ENCODE measurements at places on chromosomes 2 and 18.
A peak's percentile ranks its signal among the peaks of the same experiment; 100 is the strongest.

GRCh38 chr2:239252393-239252792, 148.4 kb downstream of the HDAC4 start:
- DNase-seq = no peak

GRCh38 chr2:176709149-176709951, 440.1 kb downstream of the MTX2 start:
- no peak for DNase-seq

DNA sequence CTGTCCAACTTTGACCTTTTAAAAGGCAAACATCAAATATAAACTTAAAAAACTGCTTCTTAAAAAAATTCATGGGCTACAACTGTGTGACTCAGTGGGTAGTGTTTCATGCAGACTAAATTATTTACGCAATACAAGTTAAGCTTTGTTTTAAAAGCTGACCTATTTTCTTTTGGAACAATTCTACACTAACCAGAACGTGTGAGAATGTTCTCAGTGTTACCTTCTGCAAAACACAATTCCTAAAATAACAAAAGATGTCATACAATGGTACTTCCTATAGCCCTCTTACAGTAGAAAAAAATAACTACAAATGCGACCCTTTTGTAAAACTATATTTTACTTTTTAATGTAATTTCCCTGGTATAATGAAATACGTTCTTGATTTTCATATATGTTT, 793.8 kb upstream of the FSHR start:
- no peak for DNase-seq

GRCh38 chr2:195367809-195368208, 289.2 kb upstream of the SLC39A10 start:
- DNase-seq = no peak

DNA sequence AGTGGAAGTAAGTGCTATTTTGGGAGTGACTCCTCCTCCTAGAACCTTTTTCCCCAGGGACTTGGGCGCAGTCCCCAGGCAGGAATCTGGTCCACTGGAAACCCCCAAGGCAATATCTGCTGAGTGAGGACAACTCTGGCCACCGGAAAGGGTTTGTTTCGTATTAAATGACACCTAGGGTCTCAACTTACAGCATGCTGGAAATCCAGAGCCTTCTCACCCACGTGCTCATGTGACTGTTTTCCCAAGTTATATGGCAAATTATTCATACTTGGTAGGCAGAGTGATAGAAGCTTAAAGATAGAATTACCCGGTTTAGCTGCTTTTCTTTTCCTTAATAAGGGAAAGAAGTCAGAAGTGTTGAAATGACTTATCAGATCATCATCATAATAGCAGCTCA, 436.9 kb upstream of the SPRED2 start:
- DNase-seq = no peak

GRCh38 chr2:100869120-100869519, 49.2 kb downstream of the NPAS2 start:
- no peak for DNase-seq

- DNase-seq = no peak
Measured at GRCh38 chr2:159989249-159989648, 73.2 kb downstream of the PLA2R1 start.

- no peak for DNase-seq
Measured at GRCh38 chr18:39788383-39788782, 2166.7 kb upstream of the PIK3C3 start.

DNA sequence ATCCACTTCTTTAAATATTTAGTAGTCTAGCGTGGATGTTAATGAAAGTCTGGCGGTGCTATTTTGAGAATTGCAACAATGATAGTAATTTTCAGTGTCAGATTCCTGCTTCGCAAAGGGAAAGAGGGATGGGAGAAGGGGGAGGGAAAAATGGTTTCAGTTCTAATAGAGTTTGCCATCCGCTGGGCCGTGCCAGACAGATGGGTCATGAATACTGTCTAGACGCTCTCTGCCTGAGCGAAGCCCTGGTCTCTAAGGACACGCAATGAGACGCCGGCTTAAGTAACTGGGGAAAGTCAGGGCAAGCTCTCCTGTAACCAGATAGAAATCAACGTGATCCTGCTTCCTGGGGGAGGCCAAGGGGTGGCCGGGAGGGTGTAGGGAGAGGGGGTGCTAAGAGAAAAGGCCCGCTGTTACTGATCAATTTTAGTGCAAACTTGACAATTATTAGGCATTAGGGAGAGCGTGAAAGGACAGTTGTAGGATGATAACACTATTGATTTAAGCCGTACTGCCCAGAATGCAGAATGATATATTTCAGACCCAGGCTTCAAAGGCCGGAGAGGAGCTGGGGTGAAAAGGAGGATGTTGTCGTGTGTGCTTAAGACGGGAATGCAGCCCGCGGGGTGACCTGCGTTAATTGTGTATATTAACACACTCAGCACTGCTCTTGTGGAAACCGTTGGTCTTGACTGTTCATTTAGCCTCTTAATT, 229.2 kb downstream of the LDLRAD4 start:
- no peak for DNase-seq

GRCh38 chr2:72576861-72577260, 249.0 kb downstream of the EXOC6B start:
- no peak for DNase-seq

DNA sequence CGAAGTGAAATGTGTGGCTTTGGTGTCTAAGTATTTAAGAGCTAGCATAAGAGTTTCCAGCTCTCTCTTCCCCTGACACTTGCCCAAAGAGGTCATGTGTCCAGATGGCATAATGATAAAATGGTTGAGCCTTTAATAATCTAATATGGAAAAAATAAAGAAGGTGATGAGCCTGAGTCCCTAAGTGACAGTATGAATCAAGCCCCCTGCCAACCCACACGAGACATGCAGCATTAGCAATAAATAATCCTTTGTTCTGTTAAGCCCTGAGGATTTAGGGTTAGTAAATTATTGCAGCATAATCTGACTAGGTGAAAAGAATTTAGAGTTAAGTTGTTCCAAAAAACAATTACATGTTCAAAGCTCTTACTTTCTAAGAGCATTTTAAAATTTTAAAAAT, 217.2 kb upstream of the CCDC150 start:
- DNase-seq = no peak

DNA sequence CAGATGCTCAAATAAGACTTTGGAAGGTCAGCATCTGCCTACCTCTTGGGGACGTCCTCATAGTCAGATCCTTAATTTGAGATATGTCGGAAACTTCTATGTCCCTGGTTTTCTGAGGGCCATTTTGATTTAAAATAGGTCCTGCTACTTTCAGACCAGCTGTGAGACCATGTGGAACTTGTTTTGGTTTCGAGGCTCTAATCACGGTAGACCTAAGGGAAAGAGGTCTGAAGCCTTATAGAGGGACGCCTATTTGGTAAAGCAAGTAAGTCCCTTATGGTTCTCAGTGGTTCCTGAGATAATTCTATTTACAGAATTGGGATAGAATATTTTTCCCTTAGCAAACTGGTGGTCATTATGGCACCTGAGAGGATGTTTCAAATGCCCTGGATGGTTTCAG, 75.1 kb downstream of the RFTN2 start:
- no peak for DNase-seq

DNA sequence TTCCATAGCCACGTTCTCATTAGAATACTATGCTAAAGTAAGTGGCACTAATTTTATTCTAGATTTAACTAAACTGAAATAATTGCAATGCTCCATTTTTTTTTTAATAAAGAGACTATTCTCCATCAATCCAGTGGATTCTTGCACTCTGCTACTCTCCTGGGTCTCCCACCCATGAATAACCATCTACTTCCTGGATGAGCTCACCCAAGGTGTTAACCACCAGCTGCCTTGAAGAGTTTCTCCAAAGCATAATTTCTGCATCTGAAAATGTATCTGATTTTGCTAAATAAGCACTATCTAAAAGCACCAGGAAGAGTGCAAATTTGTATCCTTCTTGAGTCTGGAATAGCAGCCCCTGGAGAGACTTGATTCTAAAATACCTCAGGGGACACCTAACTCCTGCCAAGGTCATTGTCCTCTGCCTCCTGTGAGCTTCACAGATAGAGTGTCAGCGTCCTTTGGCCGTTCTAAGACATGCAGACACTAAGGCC, 41.6 kb upstream of the SH3BP4 start:
- peak; percentile 44 for DNase-seq

GRCh38 chr2:19673213-19673791, 228.5 kb downstream of the TTC32 start:
- no peak for DNase-seq

GRCh38 chr2:105254531-105255210, 13.1 kb downstream of the GPR45 start:
- no peak for DNase-seq

DNA sequence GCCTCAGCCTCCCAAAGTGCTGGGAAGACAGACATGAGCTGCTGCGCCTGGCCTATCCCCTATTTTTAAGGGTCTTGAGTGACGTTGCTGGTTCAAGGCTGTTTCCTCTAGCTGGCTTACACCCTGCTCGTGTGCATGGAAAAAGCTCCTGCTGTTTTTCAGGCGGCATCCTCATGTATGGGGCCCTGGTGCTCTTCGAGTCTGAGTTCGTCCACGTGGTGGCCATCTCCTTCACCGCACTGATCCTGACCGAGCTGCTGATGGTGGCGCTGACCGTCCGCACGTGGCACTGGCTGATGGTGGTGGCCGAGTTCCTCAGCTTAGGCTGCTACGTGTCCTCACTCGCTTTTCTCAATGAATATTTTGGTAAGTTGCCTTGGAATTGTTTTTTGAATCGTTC, 22.0 kb upstream of the NFATC1 start:
- no peak for DNase-seq

GRCh38 chr18:60413944-60414547, 41.5 kb upstream of the MC4R start:
- DNase-seq = no peak

DNA sequence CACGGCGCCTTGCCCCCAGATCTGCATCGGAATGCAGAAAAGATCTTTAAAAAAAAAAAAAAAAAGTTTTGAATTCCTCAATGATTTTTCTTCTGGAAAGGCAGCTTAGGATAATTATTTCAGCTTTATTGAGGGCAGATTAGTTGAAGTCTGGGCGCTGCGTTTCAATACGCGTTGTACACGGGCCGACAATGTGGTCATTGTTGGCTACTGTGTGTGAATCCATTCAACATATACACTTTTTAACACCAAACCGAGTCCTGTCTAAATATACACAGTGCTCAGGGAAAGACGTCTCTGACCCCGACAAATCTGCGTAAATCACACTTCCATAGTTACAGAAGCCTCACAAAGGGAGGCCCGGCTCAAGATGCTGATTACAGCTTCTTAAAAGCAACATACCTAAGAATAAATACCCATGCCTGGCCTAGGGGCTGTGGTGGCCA, 1.4 kb upstream of the SIX3 start:
- DNase-seq = no peak

GRCh38 chr2:134301099-134301927, 47.4 kb downstream of the MGAT5 start:
- no peak for DNase-seq

DNA sequence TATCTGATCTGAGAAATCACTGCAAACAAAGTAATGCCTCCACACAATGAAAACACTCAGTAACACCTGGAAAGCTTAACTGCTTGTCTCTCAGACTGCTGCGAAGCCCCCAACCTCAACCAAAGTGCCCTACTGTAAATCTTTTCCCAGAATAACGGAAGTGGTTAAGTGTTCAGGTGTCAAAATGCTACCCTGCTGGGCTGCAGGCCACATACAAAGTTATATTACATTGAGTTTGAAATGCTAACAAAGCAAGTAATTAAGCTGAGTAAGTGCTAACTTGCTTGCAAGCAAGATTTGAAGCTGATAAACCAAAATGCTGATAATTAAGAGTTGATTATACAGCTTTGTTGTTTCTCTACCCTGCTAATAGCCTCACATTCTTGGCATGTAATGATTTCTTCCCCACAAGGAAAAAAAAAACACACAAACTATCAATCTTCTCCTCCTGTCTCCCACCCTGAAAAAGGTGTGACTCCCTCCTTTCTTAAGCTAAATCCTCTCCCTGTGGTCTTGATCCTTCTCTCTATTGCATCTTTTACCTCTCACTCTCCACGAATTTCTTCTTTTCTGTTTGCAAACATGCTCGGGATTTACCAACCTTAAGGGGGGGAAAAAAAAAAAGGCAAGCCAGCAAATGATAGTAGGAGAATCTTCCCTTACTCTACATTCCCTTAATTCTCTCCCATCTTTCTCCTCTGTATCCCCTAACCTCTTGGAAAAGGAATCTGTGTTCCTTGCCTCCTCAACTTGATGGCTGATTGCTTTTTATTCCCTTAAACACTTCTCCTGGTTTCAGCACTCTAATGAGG, 266.8 kb upstream of the SIX3 start:
- no peak for DNase-seq

DNA sequence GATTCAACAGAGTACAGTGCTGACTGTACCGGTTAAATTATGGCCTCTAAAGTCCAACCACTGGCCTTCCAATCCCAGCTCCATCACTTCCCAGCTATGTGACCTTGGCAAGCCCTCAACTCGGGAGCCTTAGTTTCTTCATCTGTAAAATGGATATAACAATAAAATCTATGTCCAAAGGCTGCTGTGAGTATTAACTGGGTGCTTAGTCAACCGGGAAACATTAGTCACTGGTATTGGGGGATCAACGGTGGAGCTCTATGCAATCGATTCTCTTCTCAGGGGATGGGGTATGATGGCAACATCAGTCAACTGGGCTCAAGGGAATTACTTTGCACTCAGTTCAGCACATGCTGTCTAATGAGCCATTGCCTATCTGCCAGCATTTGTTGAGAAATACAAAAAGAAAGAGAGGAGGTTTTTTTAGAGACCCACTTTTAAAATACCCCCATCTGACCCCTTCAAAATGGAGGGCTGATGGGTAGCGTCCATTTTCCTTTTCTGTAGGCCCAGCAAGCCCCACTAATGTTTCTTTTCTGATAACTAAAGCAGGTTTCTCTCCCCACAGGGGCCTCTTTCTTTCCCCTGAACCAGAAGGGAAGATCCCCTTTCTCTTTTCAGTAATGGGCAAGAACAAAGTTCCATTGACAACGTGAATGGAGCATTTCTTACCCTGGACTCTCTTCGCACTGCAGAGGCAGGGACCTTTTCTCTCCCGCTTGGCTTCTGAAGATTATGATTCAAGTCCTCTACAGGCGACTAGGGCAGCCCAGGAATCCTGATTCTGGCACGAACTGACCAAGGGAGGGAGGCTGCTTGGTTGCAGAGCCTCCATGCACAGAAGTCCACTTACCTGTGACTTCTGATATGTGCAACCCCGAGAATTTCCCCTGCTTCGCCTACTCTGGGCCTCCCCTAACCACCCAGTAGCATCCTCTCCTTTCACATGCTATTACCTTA, 8.7 kb upstream of the AGFG1 start:
- no peak for DNase-seq

DNA sequence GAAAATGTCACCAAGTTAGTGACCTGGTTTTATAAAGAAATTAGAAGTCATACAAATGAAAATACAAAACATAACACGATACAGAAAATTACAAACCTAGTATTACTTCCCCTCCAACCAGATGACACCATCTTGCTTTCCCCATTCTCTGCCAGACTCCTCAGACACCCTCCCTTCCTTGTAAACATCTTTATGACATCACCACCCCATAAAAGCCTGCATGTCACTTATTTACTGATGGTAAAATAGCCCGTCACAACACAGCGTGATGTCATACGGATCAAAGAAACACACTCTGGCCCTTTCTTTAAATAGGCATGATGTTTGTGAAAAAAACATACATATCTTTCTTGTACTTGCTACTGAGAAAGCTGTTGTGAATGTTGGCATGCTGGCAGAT, 254.8 kb upstream of the SOX11 start:
- no peak for DNase-seq
